ENCODE measurements at places on chromosomes 12 and 14.

DNA sequence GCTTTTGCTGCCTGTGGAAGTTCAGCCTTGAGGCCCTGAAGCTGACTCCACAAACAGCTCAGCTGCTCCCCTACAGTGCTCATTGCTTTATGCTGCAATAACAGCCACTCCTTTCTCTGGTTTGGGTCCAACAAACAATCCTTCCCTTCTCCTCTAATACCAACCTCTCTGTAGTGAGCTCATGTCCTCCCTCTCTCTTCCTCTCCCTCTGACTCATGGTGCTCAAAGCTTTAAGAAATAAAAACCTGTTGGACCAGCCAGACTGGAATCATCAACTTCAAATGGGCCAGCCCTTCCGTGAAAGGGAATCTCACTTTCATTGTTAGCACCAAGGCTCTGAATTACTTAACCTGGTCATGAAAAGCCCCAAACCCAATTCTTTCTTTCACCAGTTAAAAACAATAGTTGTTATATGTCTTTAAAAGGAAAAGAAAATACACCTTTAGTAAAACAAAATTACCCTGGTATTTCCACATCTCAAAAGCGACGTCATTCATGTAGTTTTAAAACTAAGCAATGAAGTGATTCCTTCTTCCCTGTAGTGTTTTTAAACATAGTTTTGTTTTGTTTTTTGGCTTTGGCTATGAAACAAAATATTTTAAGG is 126.4 kb downstream of the DUSP6 start:
- no peak for DNase-seq

DNA sequence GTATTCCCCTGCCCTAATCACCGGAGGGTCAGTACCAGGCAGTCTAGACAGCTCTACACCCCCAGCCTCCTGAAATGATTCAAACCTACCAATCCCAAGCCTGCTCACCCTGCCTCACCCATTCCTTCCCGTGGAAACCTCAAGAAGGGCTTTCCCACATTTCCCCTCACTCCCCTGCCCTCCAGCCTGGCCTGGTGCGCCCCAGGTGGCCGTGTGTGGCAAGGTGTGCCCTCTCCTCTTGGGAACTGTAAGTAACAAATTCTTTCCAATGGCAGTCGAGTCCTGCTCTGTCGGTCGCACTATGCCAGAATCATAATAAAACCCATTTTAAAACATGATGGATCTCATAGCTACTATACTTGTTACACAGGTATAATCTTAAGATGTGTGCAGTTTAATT is 13.9 kb upstream of the DEGS2 start:
- DNase-seq, result no peak

- no peak for DNase-seq
These were observed 36.3 kb upstream of the STK38L start for GRCh38 chr12:27207615-27208413.

GRCh38 chr12:12990700-12991468 is 9.2 kb downstream of the HEBP1 start:
- no peak for DNase-seq

- peak; percentile 97 for DNase-seq
These were observed 439.6 kb upstream of the LRFN5 start for GRCh38 chr14:41167040-41167439.

- DNase-seq, result no peak
These were observed 10.3 kb upstream of the TRHDE start for GRCh38 chr12:72261885-72262284.

DNA sequence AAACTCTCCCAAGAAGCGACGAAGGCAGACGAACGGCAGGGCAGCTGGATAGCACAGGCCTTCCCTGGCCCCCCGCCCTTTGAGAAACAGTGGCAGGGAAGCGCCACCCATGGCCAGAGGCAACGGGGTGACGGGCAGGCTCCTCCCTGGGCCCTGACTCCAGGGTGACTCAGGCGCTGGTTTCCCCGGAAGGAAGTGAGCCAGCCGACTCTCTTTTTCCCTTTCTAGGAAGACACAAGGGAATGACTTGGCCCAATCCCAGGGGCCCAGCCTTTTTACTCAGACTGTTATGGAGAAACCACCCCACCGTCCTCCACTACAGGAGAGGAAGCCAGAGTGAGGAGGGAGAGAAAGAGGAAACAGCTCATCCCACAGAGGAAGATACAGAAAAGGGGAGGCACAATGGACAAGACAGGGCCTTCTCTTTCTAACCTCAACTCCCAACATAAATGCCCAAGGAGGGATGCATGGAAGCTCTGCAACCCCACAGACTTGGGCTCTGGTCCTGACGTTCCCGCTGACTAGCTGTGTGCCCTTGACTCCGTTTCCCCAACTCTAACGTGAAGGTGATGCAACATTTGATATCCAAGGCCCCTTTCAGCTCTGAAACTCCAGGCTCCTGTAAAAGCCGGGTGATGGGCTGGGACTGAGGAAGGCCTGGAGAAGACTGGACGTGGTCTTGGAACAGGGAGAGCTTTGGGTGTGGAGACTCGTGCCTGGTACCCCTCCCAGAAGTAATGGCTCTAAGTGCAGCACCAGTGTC is 27.9 kb downstream of the ACTN1 start:
- DNase-seq, result no peak

- no peak for DNase-seq
These were observed 2.5 kb downstream of the ARHGAP9 start for GRCh38 chr12:57476993-57477709.

DNA sequence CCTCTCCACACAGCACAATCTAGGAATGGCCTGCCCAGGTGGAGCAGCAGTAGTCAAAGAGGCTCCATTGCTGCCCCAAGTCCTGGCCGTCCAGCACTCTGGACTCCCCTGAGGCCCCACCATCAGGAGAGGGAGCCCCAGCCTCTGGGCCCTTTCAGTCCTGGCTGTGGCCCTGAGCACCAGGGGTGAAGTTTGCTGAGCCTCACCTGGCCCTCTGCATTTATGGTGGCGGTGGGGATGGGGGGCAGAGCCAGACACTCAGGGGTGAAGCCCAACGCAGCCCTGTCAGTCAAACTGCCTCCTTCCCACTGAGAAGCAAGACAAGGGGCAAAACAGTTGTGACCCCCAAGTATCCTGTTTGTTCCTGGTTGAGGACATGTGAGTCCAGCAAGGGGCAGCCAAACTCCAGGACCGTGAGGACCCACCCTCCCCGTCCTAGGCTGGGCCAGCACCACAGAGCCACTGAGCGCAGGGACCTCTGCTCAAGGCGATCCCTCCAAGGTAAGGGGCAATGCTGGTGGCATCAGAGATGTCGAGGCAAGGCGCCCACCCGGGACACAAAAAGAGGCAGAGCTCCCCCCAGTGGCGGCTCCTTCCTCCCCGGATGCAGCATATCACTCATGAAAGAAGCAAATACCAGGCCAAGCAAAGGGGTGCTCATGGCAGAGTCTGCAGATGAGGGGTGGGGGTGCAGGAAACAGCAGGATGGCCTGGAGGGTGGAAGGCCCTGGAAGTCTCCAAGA is 4.8 kb upstream of the AMN start:
- peak; percentile 47 for DNase-seq

DNA sequence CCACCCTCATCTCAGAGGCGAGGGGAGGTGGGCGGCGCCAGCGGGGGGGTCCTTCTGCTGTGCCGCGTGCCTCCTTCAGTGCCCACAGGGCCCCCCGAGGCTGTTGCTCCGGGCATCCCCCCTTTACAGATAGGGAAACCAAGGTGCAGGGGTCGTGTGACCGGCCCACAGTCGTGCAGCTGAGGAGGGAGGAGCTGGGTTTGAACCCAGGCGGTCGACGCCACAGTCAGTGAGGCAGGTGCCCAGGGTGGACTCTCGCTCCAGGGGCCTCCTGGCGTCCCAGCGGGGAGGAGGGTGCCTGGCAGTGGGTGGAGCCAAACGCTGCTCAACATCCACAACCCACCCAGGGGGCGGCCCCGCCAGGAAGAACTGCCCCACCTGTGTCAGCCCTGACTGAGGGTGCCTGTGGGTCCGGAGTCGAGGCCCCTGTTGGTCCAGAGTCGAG is 8.6 kb downstream of the GALNT9 start:
- no peak for DNase-seq

DNA sequence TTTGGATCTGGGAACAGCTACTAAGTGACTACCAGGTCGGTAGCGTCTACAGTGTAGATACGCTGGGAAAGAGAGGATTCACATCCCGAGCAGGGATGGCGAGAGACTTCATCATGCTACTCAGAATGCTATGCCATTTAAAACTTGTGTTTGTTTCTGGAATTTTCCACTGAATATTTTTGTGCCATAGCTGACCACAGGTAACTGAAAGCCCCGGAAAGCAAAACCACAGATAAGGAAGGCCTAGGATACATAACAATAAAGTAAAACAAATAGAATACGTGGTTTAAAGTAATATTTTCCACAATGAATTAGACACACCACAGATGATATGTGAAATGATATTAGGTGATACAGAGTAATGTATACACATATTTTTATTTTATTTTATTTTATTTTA is 7.9 kb upstream of the HCAR1 start:
- no peak for DNase-seq
